ENCODE measurements at places on chromosomes 7 and 10.

- DNase-seq = no peak
These were observed 83.0 kb downstream of the PARD3 start for GRCh38 chr10:34731885-34732701.

DNA sequence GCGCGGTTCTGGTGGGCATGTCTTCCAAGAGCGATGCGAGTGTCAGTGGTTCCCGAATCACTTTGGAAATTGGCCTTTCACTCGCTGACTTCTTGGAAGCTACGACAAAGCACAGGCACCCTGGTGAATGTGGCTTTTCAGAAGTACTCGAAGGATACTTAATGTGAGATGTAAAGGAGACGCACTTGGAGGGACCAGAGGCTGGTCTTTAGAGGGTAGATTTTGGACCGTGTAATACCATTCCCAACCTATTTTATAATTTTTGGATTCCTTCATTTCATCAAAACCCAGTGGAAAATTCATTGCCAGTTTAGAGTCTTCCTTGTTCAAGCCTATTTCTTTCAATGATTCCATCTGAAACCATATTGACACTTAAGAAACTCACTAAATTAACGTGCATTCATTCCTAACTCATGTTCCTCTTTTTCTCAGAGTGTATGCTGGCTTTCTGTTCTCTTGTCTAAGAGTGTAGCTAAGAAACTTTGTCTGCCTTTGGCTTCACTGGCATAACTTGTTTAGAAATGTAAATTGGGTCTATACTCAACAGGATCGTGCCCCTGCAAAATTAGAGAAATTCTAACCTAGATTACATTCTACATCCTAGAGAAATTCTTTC, 645 bp upstream of the COPG2 start:
- no peak for DNase-seq

DNA sequence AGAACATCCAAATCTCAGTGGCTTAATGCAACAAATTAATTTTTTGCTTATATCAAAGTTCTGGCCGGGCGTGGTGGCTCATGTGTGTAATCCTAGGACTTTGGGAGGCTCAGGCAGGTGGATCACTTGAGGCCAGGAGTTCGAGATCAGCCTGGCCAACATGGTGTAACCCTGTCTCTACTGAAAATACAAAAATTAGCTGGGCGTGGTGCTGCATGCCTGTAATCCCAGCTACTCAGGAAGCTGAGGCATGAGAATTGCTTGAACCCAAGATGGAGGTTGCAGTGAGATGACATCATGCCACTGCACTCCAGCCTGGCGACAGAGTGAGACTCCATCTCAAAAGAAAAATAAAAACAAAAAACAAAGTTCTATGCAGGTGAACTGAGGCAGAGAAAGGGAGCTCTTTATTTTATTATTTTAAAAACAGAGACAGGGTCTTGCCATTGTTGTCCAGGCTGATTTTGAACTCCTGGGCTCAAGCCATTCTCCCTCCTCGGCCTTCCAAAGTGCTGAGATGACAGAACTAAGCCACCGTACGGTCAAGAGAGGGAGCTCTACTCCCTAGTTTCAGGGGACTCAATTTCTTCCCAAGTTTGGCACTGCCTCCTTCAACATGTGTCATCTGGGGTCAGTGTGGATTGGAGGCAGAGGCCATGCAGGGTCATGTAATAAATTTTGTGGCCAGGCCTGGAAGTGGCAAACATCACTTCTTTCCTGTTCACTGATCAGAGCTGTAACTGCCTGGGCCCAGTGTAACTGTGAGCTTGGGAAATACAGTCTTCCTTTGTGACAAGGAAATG, 2.4 kb downstream of the ADCK2 start:
- no peak for DNase-seq

GRCh38 chr7:131109759-131110296, 217.8 kb upstream of the MKLN1 start:
- peak; percentile 64 for DNase-seq

GRCh38 chr7:113664867-113665266, 253.9 kb downstream of the PPP1R3A start:
- no peak for DNase-seq

DNA sequence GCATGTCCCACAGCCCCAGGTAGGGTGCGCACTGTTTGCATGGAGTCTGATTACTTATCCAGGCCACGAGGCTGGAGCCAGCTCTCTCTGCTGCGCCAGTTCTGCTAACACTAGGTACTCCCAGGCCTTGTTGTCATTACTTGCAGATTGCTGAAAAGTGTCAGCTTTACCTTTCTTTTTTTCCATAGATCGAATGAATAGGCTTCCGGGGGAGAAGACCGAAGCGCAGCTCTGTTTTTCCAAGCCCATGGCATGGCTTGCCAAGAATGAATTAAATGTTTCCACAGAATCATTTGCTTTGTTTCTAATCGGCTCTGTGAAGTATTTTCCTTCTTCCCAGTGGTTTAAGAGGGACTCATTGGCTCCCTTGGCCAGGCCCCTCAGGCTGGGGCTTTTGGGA, 285.8 kb downstream of the BMPER start:
- DNase-seq = no peak

DNA sequence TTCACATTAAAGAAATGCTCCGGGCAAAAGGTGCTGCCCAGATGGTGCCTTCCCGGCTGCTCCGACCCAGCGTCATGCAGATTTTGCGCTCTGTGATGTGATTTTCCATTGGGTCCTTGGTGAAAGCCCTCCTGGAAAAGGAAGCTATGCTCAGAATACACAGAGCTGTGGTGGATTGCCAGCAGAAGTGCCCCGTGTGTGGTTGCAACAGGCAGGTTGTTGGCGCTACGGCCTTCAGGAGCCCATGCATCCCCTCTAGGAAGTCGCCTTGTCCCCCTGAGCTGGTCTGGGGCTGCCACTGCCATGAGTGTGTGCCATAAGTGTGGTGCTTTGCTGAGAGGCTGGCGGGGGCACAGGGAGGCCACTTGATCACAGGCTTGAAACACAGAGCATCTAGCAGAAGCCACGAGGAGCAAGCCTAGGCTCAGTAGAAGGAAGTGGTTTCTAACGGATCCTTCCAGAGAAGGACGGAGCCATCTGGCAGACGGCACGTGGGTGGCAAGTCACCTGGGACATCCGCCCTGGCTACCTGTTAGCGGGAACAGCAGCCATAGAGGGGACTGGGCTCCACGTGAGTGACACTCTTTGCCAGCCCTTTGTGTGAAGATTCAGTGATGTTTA, 210.9 kb downstream of the CUX1 start:
- DNase-seq = no peak

GRCh38 chr7:25405736-25406135, 177.4 kb upstream of the NPVF start:
- DNase-seq = no peak

GRCh38 chr7:64883113-64883905, 19.8 kb upstream of the ZNF273 start:
- peak; percentile 20 for DNase-seq

DNA sequence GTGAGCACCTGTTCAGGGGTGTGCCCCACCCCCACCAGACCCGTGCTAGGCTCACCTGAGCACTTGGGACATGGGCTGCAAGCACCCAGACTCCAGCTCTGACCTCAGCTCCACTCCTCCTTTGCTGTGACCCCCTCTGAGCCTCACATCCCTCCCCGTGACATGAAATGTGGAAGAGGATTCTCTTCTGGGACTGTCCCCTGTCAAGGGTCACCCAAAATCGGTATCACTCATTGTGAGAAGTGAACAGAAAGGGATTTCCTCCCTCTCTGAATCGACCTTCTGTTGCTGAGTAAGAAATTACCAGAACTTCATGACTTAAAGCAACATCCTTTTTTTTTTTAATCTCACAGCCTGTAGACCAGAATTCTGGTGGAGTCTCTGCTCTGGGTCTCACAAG, 6.2 kb upstream of the CHST15 start:
- no peak for DNase-seq

GRCh38 chr7:112892263-112892662, 102.1 kb upstream of the TMEM168 start:
- DNase-seq = no peak

DNA sequence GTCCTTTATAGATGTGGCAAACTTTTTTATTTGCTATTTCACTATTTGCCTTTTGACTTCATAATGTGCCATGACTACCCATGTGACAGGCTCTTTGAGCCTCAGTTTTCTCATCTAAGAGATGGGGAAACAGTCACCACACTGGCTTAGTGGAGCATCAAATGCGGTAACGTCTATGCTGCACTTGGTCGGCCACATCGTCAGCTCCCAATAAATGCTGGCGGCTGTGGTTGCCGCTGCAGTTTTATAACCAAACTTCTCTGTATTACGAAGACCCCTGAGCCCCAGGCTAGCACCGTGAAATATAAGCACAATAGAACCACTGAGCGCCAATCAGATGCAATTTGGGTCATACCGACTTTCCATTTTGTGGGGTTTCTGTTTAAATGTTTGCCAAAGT, 56.2 kb downstream of the PARP12 start:
- DNase-seq = no peak

- DNase-seq = no peak
These were observed 32.5 kb downstream of the KAZALD1 start for GRCh38 chr10:101094121-101094879.

DNA sequence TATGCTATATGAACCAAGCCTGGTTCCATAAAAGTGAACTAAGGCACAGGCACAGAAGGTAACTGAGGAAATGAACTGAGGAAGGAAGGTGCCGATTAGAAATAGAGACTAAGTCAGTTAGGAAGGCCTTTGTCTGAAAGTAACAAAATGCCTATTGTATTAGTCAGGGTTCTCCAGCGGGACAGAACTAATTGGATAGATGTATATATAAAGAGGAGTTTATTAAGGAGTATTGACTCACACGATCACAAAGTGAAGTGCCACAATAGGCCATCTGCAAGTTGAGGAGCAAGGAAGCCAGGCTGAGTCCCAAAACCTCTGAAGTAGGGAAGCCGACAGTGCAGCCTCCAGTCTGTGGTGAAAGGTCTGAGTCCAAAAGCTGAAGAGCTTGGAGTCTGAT, 13.9 kb upstream of the PLXNA4 start:
- no peak for DNase-seq

- no peak for DNase-seq
These were observed 10.4 kb downstream of the STMP1 start for GRCh38 chr7:135672560-135673359.

All from lower leg skin (tissue), 4 donors.